Endothelial cell (in vitro differentiated cells): ENCODE measurements at places on chromosomes 3 and 15.

GRCh38 chr15:53962646-53963561 lies 15.3 kb upstream of the UNC13C start:
- peak; percentile 49 for DNase-seq

DNA sequence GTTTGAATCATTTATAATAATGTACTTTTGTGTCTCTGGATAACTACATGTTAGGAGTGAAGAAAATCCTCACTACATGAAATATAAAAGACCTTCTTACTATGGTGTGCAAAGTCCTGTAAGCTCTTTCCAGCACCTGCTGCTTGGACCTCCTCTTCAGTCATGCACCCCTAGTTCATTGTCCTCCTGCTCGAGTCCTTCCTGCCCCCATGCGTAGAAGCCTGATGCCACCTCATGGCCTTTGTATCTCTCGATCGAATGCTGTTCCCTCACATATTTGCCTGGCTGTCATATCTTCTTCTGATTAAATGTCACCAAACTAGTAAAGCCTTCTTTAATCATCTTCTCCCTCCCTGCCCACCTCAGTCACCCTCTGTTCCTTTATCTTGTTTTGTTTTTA lies 49.9 kb upstream of the SUCLG2 start:
- DNase-seq: no peak

DNA sequence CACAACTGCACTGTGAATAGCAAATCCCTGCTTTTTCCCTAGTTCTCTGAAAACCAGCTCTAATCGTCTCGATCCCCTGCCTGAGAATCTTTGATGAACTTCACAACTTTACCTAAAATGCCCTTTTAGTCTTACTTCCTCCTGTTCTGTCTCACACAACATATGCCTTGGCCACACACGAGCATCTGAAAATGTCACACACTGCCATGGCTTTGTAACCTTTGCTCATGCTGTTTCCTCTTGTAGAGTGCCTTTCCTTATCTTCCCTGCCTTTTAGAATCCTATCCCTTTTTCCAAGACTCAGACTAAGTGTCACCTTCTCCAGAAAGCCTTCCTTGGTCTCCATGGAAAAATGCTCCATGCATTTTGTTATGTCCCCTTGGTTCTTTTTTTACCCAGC lies 71.4 kb upstream of the HACD2 start:
- DNase-seq: no peak

DNA sequence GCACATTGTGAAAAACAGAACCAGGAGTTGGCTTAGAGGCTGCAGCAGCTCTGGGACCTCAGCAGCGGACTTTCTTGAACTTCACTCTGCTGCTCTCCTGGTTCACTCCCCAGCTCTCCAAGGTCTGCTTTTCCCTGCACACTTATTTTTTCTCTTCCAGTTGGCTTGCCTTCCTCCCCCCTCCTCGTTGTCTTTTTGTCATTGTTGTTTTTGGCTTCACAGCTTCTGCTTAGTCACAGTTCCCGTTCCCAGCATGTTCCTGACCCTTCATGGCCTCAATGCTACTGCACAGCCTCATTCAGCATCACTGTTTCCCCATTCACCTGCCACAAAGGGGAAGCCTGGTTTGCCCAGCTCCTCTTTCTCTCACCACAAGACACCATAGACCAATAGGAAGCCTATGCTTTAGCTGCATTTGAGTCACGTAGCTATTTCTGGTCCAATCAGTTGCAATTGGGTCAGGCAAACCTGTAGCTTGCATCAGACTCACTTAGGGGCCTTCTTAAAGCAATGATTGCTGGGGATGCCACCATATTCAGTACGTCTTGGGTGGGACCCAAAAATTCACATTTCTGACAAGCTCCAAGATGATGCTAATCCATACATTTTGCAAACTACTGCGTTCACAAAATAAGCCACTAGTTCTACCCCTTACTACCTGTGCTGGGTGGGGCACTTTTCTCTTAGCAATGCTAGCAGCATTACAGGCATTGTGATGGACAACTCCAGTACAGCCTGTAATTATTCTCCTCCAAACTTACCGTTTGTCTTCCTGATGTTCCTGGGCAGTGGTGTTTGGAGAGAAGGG lies 7.8 kb upstream of the SUMF1 start:
- no peak for DNase-seq

DNA sequence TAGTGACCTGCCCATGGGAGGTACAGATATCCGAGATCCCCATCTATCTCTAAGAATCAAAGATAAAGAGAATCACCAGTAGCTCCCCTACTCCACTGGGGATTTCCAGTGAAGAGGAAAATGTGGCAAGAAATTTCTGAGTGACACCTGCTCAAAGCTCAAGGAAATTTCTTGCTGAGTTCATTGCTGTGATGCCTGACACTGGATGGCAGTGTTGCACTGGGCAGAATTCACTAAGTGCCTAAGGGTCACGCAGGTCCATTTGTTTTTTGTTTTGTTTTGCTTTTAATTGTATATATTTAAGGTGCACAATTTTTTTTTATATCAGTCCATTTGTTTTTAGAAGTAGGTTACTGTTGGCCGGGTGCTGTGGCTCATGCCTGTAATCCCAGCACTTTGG lies 109.5 kb upstream of the KCNAB1 start:
- peak; percentile 44 for DNase-seq
